RCC 7860 (cell line): ENCODE measurements at places on chromosomes 2 and 18.

GRCh38 chr2:48218169-48218568 is 311.8 kb upstream of the STON1 start:
- no peak for DNase-seq

- DNase-seq = peak; percentile 35
These were observed 178.9 kb downstream of the CAPN13 start for GRCh38 chr2:30628341-30628740.

DNA sequence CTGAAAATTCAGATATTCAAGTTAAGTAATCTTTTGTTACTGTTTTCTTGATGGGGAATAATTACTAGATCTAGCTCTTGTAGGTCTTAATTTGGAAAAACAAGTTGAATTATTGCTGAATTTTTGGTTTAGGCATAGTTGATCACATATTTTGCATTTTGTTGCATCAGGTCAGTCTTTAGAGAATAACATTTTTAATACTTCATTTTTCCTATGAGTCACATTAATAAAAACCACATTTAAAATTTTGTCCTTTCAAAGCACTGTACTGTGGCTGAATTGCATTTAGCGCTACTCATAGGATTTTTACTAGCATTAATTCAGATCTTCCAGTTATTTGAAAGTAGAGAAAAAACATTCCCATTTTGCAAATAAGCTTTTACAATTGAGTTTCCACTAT is 23.2 kb downstream of the MAP4K4 start:
- DNase-seq = no peak

GRCh38 chr2:67277450-67277849 is 119.7 kb upstream of the ETAA1 start:
- DNase-seq = no peak

GRCh38 chr18:12476955-12477354 is 69.2 kb downstream of the PRELID3A start:
- no peak for DNase-seq

DNA sequence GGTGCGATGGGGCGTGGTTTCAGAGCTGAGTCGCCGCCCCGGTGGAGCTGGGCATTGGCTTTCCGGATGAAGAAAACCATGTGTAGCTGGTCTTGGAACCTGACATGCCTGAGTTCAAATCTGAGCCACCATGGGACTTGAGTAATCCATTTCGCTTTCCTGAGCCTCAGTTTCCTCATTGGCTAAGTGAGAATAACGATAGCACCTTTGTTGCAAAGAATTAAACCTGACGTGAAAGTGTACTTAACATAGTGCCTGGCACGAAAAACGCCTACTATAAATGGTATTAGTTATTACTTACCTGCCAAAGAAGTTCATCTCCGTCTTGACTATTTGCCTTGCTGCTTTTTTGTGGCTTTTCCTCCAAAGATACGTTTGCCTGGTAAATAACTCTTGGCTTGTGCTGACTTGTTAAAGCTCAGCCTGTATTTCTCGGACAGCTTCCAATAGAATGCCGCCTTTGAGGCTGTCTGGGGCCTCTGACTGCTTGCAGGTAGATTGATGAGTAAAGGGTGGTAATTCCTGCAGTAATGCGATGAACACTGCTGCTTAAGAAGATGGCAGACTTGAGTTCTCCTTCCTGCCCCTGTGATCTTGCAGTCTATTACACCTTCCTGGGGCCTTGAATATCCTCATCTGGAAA is 1.3 kb downstream of the CDCA7 start:
- no peak for DNase-seq

DNA sequence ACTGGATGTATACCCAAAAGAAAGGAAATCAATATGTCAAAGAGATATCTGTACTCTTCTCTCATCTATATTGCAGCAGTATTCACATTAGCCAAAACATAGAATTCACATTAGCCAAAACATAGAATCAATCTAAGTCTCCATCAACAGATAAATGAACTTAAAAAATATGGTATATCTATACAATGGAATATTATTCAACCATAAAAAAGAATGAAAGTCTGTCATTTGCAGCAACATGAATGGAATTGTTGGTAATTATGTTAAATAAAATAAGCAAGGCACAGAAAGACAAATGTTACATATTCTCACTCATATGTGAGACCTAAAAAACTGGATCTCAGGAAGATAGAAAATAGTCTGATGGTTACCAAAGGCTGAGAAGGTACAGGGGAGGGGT is 212.1 kb upstream of the ZC3H15 start:
- DNase-seq = no peak

DNA sequence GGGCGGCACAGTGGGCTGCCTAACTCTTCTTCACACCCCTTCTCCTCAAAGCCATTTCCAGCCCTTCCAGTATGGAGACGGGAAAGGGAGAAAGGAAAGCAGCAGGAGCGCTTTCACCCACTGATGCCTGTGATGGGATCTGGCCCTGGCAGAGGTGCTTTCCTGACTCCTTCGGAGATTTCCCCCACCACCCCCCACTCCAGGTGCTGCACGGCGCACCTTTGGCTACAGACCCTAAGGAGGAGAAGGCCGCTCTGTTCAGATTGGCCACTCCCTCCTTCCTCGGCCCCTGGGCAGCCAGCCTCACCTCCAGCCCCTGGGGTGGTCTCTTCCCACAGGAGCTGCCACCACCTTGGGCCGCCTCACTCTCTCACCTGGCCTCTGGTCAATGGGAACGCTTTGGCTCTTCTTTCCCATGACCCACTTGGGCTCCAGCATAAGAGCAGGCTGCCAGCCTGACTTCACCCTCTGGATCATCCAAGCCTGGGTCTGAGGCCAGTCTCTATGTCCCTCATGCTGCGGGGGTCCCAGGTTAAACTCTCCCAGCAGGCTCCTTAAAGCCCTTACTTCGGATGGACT is 18.4 kb upstream of the MAL start:
- no peak for DNase-seq

GRCh38 chr2:4214444-4215205 is 511.2 kb downstream of the DCDC2C start:
- no peak for DNase-seq

- DNase-seq = peak; percentile 6
These were observed 66.9 kb upstream of the SMAD2 start for GRCh38 chr18:47997338-47997780.

DNA sequence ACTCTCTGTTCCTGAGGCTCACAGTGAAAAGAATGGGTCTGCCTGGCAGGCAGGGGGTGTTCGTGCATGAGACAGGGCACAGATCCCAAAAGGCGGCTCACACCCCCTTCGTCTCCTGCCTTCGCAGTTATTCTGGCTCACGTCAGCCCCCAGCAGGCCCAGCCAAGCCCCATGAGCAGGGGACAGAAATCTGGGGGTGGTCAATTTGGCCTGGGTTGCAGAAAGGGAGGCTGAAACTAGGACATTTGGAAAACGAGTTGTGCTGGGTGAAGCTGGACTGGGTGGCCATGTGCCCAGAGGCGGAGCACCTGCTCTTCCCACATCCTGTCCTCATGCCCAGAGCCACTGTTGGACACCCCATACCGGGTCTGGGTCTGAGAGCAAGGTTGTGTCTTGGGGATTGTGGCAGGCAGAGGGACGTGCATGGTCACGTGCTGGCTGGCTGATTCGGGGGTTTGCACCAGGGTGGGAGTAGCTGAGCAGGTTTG is 99.0 kb upstream of the MCFD2 start:
- no peak for DNase-seq

GRCh38 chr18:27616324-27616723 is 431.2 kb upstream of the CHST9 start:
- DNase-seq = no peak

DNA sequence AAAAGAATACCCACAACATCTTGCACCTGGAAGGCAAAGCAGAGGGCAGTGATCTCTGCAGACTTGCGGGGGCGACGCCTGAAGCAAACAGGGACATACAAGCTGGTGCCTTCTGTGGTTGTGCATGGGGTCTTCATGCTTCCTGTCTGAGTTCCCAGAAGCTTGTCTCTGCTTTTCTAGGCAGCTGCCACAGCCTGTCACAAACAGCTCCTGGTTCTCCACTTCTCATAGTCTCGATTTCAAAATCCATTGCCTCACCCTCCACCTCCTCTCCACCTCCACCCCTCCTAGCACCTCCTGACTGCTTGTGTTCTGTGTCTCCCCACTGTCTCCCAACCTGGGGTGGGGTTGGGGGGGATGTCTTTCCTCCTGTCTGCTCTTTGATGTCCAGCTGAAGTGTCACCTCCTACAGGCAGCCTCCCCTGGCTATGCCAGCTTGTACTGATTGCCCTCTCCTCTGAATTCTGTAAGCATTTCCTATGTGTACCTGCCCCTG is 1.7 kb upstream of the PROC start:
- no peak for DNase-seq

DNA sequence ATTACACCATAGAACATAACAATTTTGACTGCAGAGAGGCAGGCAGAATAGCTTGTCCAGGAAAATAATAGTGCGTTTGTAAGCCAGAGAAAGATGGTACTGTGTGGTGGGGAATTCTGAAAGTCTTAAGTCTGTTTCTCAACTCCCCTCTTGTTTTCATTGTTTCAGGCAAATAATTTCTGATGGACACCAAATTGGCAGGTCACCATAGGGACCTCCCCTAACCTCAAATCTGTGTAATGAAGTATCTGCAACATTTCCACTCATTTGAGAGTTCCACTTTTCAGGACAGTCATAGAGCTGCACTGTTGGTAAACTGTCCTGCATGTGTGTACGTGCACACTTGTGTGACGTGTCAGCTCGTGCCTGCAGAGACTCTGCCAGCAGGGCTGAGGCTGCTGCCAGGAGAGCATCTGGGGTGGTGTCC is 195.6 kb downstream of the AGAP1 start:
- DNase-seq = no peak

DNA sequence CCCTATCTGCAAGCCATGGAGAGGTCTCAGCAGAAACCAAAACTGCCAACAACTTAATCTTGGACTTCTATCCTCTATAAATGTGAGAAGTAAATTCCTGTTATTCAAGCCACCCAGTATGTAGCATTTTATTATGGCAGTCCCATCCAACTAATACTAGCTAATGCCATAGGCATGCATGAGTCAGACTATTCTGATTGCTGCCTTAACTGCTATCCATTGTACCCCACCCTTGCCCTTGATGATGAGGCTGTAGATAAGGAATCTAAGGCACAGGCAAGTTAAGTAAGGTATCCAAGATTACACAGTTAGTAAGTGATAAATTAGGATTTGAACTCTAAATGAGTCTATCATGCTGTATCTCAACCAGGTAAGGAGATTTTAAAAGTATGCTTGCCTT is 223.0 kb downstream of the UBE2E3 start:
- DNase-seq = peak; percentile 87

DNA sequence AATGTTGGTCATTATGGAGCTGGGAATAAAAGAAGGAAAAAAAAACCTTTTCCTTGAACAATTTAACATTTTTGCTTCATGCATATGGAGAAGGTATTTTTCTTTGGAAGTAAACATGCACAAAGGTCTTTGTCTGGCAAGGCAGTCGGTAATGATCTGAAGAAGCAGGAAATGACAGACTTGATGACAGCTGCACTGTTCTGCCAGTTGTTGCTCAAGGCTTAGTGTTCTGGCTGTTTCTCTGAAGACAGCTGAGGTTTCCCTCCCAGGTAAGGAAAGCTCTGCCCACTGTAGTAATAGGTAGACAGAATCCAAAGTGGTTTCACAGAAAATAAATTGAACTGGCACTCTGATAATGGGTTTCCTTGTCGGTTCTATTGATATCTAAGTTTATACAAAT is 308.4 kb upstream of the GCFC2 start:
- no peak for DNase-seq

DNA sequence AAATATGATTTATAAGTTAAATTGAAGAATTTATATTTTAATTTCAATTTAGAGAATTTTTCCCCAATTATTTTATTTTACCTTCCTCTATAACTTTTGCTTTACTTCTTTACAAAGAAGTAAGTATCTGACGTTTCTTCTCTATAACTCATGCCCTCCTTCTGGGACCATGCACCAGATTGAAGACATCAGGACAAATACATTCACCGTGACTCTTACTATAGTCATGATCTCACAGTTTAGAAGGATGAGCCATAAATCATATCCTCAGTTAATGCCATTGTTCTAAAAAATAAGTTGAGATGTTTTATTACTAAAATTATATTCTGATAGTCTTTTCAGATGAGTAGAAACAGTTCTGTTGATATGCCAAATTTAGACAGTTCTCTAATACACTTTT is 279.3 kb downstream of the TMX3 start:
- DNase-seq = no peak

DNA sequence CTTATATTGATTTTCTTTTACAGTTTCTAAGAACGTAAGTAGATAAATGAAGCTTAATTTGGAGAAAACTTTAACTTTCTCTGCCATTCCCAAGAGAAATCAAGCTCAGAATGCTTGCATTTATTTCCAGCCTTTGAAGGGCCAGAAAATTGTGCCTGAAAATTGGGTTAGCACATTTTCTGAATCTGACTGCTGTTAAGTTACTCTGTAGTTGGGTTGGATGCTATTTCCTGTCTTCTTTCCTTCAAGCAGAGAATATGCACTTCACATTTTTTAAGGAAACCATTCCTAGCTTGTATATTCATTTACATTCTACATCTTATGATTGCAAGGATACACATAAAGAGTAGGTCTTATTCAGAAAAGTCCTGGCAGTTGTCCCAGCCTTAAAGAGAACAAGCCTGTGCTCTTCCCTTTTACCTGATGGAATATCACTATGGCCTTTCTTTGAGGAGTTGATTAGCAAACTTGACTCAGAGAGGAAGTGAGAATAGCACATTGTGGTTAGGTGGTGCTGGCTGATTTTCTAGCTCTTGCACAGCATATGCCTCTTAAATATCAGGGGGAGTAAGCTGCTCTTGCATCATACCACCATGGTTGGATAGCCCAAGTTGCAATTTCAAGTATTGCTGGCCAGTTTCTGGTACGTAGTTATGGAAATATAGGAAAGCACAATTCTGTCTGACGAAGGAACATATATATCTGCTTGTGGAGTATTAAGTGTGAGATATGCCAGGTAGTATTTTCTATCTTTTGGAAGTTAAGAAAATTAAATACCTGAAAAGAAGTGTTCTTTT is 133.7 kb downstream of the COMMD1 start:
- peak; percentile 25 for DNase-seq

GRCh38 chr2:151367571-151367970 is 10.2 kb downstream of the TNFAIP6 start:
- no peak for DNase-seq

- no peak for DNase-seq
These were observed 10.1 kb downstream of the RMP24 start for GRCh38 chr18:35982409-35983114.

DNA sequence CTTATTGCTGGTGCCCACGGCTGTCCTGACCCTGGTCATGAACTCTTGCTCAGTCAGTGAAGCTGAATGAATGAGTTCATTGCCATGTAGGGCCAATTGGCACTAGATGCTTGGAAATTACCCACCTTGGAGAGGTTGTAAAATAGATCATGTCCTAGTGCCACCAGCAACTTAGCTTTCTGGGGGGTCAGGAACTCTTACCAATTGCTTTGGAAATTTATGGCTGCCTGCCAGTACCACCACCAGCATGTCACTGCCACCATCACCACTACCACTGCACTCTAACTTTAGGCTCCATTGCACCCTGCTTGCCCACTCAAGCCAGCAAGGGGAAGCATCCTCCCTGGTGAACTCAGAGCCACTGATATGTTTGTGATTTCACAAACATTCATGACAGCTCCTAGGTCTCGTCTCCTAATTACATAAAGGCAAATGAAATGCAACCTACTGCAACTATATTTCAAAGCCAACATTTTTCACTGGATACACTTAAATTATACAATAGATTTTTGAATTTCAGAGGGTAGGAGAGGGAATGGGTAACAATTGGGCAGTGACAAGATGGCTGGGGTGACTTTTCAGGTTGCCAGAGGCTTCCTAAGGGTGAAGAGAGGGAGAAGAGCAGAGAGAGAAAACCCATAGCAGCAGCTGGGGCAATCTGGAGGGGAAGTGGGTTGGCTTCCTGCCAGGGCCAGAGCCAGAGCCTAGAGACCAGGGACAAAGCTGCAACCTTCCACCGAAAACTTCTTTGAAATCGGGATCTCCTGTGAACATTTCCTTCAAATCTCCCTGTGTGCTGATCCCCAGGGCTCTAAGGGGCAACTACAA is 3.5 kb upstream of the EMILIN1 start:
- no peak for DNase-seq
